Stimulated activated CD4-positive, alpha-beta T cell treated with anti-CD3 and anti-CD28 coated beads, Interleukin-1b, Interleukin-23, amount 100 ng/mL, for 4 hours (primary cell): ENCODE measurements at places on chromosomes 1 and 21.

GRCh38 chr1:65341381-65341780 is 32.0 kb downstream of the DNAJC6 start:
- DNase-seq = no peak

DNA sequence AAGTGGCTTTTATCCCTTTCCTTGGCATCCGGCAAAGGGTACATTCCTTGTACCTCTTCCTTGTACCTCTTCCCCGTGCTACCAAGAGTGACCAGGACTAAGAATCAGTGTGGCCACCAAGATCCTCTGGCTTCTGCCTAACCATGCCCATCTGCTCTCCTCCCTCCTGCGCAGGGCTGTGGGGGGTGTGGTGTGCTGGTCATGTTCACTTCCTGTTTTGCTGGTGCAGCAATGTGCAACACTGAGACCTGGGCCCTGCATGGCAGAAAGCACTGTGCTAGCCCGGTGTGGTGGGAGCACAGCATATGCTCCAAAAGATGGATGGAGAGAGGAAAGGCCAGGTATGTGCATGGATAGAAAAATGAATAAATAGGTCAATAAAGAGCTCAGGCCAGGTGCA is 33.3 kb upstream of the TENT5C start:
- no peak for DNase-seq

DNA sequence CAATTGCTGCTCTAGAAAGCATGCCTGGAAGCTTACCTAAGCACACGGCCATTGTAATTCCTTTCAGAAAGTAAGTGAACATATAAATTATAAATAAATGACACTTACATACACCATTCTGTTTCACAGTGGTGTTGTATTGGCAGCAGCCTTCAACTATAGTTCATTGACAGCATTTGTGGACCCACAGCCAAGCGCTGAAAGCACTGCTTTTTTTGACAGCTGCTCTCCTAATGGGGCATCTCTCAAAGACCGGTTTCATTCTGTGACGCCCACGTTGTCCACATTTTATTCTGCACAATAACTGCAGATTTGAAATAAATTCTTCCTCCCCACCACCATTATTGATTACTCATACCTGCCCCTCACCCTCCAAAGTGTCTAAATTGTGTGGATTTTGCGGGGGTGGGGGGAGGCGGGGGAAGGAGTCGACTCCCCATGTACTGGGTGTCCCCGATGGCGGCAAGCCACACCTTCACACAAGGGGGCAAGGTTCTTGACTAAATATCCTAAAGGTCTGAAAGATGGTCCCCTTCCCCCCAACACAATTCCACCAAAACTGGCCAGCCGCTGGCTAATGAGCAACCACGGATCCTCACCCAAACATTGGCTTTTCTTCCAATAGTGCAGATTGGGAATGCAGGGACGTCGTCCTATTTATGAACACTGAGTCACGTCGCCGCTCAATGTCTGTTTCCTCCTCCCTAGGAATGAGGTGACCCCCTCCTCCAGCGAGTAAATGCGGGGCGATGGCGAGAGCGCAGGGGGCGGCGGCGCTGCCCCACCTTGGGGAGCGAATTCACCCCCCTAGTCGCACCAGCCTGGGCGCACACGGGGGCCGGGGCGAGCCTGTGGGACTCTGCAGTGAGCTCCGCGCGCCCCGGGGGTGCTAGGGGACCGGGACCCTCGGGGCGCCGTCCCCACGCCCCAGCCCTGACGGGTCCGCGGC is 960 bp downstream of the RCAN1 start:
- DNase-seq = no peak

- DNase-seq = no peak
Observed at GRCh38 chr21:37532868-37533780, 166.6 kb downstream of the DYRK1A start.

GRCh38 chr1:47871799-47872353 is 125.3 kb downstream of the TRABD2B start:
- DNase-seq = no peak

DNA sequence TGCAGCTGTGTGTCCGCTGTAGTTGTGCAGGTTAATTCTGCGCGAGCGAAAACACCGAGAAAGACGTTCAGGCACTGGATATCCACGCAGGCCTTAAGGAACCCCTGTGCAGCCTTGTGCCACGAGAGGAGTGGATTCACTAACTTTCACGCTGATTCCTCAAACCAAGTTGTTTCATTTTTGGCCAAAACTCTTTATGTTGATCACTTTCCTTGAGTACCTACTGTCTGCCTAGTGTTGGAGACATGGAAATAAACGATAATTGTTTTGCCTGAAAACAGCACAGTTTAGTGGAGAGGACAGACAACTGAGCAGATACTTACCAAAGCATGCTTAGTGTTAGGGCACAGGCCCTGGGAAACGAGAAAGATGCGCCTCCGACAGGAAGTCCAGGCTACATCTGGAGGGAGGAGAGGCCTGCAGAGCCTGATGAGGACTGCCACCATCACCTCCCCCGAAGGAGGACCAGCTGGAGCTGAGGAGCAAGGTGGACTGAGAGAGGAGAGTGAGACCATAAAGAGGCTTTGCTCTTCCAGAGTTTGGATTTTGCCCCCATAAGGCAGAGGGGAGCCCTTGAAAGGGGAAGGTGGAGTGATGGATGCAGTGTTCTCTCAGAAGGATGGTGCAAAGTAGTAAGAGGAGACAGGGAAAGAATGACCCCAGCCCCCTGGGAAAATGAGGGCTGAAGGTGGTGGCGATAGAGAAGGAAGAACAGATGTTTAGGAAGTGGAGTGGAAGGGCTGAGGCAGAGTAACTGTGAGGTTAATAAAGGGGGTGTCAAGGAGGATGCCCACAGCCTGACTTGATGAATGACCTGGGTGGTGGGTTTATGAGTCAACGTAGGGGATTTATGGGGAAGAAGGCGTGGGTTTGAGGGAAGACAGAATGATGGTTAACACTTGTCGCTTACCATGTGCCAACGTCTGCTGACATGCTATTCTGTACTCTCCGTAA is 956 bp upstream of the SCAF4 start:
- no peak for DNase-seq

DNA sequence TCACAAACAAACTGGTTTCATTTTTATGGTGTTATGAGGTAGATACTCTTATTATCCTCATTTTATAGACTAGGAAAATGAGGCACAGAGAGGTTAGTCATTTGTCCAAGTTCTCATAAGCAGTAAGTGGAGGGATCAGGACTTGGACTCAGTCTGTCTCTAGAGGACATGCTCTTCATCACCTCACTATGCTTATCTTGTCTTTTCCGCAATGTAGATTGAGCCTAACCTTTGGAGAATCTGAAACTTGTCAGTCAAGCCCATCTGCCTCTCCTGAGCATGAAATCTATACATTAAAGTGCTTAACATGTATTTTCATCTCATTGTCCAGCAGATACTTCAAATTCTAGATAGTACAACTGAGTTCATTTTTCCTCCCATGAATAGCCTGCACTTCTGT is 11.8 kb upstream of the CDC14A start:
- DNase-seq = no peak

DNA sequence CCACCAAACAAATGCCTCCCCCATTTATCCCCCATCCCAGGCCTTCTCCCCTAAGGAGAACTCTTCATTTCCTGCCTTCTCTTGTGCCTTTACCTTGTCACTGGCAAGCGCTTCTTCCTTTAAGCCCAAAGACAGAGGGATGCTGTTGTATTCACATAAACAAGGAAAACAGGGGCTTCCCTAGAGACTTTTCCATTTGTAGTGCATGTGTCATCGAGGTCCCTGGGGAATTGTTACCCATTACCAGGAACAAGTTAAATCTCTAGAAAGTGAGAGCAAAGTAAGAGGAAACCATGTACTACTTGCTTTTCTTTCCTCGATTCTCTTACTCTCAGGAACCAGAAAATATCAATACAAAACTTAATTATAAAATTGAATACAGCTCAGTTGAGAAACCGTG is 114.4 kb upstream of the DPT start:
- no peak for DNase-seq

DNA sequence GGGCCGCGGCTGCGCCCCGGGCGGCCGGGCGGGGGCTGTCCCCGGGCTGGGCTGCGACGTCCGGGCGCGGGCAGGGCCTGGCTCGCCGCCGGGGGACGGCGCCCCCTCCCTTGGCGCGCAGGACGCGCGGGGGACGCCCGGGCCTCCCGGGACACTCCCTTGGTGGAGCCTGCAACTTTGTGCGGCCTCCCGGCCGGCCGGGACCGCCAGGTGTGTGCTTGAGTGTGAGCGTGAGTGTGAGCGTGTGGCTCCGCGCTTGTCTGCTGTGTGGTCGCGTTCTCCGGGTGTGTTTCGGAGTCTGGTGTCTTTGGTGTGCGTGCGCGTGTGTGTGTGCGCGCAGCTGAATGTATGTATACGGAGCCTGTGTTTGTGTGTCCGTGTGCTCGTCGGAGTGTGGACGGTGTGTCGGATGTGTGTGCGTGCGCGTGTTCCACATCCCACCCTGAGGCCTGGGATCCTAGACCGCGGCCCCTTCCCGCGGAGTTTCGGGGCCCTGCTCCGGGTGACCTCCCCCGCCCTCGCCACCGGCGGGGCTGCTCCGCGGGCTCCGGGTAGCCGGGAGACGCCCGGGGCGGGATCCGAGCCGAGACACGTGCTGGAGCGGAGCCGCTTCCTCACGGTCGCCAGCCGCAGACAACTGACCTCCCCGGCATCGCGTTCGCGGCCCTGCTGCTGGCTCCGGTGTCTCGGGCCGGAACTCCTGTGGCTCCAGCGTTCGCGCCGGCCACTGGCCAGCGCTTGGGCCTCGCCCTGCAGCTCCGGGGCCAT is 1.7 kb downstream of the PTPRU start:
- DNase-seq = no peak

GRCh38 chr21:33070998-33071769 is 1.2 kb downstream of the OLIG1 start:
- no peak for DNase-seq

DNA sequence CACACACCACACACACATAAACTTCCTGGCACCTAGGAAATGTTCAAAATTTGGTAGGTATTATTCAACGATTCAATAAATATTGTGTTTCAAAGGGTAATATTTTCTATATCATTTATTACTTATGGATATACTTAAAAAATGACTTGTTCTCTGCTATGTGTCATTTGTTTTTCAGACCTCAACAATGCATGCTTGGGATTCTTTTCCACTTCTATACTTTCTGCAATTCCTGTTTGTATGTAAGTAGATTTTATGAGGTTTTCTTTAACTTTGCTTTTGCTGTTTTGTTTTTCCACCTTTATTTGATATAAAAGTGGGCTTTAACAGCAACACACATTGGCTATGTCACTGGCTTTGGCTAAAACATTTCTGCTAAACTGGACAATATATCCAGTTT is 3.5 kb downstream of the CEP170 start:
- no peak for DNase-seq

DNA sequence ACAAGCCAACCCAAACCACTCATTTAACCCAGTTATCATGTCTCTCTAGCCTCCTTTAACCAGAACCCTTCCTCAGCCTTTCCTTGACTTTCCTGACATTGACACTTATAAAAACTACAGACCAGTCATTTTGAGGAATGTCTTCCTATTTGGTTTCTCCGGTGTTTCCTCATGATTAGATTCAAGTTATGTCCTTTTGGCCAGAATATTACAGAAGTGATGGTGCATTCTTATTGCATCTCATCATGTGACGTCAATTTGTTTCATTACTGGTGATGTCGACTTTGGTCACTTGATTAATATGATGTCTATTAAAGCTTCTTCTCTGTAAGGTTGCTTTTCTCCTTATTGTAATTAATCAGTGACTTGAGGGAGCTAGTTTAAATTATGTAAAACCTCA is 6.1 kb upstream of the RCSD1 start:
- no peak for DNase-seq

DNA sequence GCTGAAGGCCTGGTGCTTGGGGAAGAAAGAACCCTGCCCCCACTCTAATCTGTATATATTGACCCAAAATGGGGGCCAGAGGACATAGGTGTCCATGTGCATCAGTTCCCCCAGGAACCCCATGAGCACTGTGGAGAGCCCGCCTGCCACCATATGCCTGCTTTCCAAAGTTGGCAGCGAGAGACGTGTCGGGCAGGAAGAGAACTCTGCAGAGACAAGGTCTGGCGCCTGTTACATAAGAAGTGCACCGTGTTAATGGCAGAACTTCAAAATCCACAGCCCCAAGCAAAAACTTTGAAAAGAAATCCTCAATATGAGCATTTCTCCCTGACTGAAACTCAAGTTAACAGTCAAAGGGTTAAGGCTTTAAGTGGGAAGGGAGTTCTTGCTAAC is 8.0 kb downstream of the CTNNBIP1 start:
- no peak for DNase-seq

GRCh38 chr1:172041102-172041501 is 199.8 kb downstream of the DNM3 start:
- no peak for DNase-seq

DNA sequence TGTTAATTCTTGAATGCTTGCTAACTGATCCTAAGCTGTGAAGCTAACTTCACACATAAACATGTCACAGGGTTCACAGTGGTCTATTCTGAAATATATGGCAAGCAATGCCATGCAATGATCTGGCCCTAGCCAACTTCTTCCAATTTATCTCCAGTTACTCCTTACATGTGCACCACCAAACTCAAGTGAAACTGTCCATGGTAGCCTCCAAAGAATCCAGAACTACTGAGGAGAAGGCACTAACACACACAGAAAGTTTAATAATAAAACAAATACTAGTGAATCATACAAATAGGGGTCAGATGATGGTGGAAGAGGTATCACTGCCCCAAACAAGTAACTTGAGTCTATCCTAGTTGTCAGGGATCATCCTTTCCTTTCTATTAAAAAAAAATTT is 172.6 kb upstream of the RAB4A start:
- no peak for DNase-seq

DNA sequence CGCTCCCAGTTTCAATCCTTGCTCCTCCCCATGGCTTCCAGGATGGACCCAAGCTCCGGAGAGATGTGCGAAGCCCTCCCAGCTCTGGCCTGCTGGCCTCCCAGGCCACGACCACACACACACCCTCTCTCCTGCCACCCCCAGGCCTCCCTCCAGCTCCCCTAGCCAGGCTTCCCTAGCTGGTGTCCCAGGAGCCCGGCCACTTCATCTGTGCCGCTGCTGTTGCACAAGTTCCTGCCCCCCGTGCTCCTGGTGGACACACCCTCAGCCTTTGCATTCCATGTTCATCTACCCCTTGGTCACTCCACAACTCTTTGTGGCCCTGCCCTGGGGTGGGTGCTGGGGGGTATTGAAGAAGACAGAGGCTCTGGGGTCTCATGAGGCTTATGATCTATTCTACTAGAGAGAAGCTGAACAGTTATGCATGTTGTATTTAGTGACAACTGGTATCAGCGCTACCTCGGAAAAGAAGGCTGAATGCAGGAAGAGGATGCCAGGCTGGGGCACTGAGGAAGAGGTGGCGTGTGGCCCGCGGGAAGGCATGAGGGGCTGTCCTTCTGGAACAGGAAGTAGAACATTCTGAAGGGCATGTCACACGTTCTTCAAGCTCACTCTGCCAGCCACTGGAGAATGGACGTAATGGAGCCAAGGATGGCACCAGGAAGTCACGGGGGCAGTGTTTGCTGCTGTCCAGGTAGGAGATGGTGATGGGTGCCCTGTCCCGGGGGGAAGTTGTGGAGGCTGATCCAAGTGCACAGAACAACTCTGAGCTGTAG is 172.4 kb downstream of the PSMG1 start:
- DNase-seq = no peak

DNA sequence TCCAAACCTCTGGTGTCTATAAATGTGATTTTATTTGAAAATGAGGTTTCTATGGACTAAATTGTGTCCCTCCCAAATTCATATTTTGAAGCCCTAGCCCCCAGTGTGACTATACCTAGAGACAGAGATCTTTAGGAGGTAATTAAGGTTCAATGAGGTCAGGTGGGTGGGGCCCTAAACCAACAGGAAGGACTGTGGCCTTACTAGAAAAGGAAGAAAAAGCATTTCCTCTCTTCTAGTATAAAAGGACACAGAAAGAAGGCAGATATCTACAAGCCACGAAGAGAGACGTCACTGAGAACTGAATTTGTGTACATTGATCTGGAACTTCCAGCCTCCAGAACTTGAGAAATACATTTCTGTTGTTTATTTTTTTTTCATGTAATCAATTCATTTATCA is 123.1 kb upstream of the RUNX1 start:
- DNase-seq = no peak
